ENCODE measurements at places on chromosomes 2 and 18. TPM values are rescaled to one million over a fixed set of nuclear protein-coding genes. Genes with fewer than 3 reads are reported as not detected.
A peak's percentile ranks its signal among the peaks of the same experiment; 100 is the strongest.

DNA sequence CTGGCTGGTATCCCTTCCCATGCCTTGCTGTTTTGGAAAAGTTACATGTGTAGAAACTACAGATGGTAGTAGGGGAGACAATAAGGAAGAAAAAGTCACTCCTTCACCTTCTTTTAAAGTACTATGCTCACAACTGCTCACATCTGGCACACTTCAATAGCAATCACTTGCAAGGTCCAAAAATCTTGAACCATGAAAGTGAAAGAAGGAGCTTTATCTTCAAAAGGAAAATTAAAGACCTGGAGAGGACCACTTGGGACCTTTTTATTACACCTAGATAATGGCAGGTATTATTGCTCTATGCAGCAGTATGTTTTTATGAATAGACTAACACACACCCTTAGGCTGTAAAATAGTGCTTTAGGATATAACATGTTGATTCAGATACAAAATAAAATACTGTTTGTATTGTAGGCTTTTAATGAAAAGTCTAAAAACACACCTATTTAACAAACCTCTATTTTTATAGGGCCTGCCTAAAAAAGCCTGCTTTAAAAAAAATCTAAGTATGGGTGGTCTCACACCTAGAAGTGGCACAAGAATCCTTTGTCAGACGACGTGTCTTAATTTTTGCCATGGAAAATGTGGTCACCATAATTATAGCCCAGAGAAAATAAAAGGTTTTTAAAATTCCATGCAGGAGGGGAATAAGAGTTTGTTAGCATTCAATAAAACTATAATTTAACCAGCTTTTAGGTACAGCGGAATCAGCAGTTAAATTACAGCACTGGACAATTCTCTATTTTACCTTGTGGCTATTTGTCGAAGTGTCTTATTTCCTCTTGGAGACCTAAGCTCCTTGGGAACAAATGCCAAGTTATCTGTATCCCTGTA, 124.0 kb downstream of the BCL2 start:
- H3K4me1 ChIP-seq: no peaks in the 10 kb centered on the region
- no peaks in the 10 kb centered on the region for H3K36me3 ChIP-seq
- no peaks in the 10 kb centered on the region for H3K27me3 ChIP-seq
- H3K4me3 ChIP-seq: no peak overlapping the region
- DNase-seq: no peak

- no peaks in the 10 kb centered on the region for H3K4me1 ChIP-seq
- H3K36me3 ChIP-seq: no peaks in the 10 kb centered on the region
- H3K27me3 ChIP-seq: no peaks in the 10 kb centered on the region
- no peak overlapping the region for H3K27ac ChIP-seq
Observed at GRCh38 chr18:26677957-26678356, 129.6 kb upstream of the KCTD1 start.

DNA sequence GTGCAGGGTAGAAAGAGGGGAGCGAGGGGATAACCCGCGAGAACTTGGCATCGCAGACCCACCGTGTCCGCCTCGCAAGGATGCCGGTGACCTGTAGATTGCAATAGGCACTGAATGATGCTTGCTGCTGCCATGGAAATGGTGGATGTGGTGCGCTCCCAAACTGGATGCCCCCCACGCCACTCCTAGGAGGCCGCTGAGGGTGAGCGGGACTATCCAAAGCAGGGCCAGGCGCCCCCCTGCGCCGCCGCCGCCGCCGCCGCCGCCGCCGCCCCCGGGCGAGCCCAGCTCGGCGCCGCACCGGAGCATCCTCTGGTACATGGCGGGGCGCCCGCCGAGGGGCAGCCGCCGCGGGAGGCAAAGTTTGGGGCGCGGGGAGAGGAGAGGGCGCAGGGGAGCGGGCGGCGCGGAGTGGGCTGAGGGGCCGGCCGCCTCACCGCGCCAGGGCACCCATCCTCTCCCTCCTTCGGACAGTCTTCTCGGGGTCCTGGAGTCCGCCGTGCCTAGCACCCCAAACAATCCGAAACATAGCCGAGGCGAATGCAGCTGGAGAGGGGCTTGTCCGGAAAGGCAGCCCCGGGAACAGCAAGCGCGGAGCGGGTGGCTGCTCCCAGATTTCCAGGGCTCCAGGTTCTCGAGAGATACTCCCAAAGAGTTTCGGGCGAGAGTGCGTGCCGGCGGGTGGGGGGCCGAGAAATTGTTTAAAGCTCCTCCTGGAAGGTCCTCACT, 685.1 kb downstream of the NRXN1 start:
- H3K36me3 ChIP-seq: no peaks in the 10 kb centered on the region
- no peak for DNase-seq
- H3K27me3 ChIP-seq: no peaks in the 10 kb centered on the region
- no peak overlapping the region for H3K27ac ChIP-seq
- H3K4me1 ChIP-seq: no peaks in the 10 kb centered on the region
- H3K4me3 ChIP-seq: no peak overlapping the region

DNA sequence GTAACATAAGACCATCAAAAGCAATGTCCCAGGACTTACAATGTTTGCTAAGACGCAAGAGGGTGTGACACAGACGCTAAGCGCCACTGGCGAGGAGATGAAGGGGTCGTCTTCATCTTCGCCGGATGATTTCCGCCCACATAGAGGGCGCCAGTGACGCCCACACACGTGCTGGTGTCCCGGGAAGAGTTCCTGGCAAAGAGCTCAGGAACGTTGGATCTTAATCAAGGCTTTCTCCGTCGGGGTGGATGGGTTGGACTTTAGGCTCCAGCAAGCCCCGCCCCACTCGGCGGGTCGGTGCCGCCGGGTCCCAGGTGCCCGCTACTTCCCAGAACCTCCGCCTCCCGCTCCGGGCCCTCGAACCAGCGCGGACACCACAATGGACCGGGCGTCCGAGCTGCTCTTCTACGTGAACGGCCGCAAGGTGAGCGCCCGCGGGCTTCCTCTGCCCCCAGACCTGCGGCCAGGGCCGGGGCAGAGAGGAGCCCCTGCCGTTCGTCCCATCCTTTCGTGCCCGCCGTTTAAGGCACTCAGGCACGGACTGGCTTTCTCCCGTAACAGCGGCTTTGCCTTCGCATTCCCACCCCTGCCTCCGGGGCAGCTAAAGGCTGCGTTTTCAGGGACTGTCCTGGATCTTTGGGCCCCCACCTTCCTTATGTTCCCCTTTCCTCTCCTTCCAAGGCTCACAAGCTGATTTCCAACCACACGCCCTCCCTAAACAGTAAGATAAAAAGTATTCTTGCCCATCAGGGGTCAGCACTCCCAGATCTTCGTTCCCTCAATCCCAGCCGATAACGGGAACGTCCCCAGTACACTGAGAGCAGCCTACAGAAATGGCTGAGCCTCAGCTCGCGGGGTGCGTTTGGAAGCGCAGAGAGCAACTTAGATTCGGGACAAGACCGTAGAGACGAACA, at the start of gene AOX1:
AOX1 (plus strand) TSS at position 285 of the 914 bp plus-strand sequence; CDS start at position 380, 95 bp downstream.
- H3K4me3 ChIP-seq: peak within 1 kb of the TSS; percentile 90
- no peaks in the 10 kb centered on the region for H3K4me1 ChIP-seq
- H3K27me3 ChIP-seq: no peaks in the 10 kb centered on the region
- DNase-seq: peak; percentile 92
- peak within 1 kb of the TSS; percentile 96 for H3K27ac ChIP-seq
- peaks cover 11% of the 10 kb centered on the region for H3K36me3 ChIP-seq

GRCh38 chr2:194363295-194363694, 1293.7 kb upstream of the SLC39A10 start:
- no peak overlapping the region for H3K27ac ChIP-seq
- no peaks in the 10 kb centered on the region for H3K27me3 ChIP-seq
- H3K4me3 ChIP-seq: no peak overlapping the region
- no peaks in the 10 kb centered on the region for H3K4me1 ChIP-seq

NEMP2 gene
- 3.8 TPM for total RNA-seq

SLC19A3 gene
- total RNA-seq: 17.1 TPM

CDK5R2 gene
- total RNA-seq: not detected

All from right lobe of liver (tissue), 6 donors.